ENCODE measurements at places on chromosomes 2 and 18. TPM values are rescaled to one million over a fixed set of nuclear protein-coding genes. Genes with fewer than 3 reads are reported as not detected.

SGPP2 gene
- total RNA-seq = 2.6 TPM

DNA sequence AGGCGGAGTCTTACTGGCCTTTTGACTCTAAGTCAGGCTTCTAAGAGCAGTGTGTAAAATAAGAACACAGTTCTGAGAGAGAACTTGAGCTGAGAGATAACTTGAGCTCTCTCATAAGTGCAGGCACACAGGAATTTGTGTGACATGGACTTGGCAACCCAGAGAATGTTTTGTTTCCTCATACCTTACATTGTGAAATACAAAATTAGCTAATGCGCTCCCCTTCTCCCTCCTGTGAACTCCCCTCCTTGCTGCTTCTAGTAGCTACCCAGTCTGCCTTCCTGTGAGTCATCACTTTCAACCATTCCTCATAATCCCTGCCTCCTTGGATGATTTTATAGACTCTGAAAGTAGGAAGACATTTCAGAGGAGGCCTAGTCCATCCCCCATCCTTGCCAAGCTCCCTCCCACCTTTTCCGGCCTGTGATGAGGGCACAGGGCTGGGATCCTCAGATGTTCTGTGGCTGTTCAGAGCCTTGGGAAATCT is 22.6 kb downstream of the FER1L5 start:
- H3K27me3 ChIP-seq = peaks cover 14% of the 10 kb centered on the region
- no peak overlapping the region for H3K4me3 ChIP-seq
- H3K27ac ChIP-seq = no peak overlapping the region
- no peaks in the 10 kb centered on the region for H3K36me3 ChIP-seq
- no peaks in the 10 kb centered on the region for H3K4me1 ChIP-seq
- no peak for DNase-seq

FIGN gene
- not detected for total RNA-seq

ZNF532 gene
- total RNA-seq = 5.0 TPM

DNA sequence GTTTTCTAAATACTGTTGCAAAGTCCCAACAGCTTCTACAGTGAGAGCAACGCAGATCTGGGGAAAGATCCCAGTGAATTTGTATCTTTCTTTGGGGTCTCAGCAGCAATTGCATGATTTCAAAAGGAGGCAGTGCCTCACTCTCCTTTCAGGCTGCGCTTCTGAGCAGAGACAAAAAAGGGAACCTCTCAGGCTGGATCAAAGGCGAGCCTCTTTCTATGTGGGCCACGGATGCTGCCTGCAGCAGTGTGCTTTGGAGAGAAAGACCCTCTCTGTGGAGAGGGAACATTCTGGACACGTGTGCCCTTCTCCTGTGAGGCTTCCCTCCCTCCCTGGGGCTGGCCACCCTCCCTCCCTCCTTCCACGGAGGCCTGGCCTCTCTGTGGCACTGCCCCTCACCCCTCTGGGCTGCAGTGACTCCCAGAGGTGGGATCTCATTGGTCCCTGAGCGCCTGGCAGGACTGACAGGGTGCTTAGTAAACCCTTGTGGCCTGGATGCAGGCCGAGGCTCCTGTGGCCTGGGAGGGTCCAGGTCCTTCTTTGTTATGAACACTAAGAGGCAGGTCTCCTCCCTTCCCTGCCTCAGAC is 21.6 kb upstream of the PDIA6 start:
- no peak for DNase-seq
- peaks cover 18% of the 10 kb centered on the region for H3K4me1 ChIP-seq
- H3K4me3 ChIP-seq = no peak overlapping the region
- no peak overlapping the region for H3K27ac ChIP-seq
- peaks cover 58% of the 10 kb centered on the region for H3K27me3 ChIP-seq

- no peaks in the 10 kb centered on the region for H3K36me3 ChIP-seq
- no peak overlapping the region for H3K27ac ChIP-seq
- no peaks in the 10 kb centered on the region for H3K4me1 ChIP-seq
- DNase-seq = no peak
Observed at GRCh38 chr2:71695235-71696120, 242.1 kb downstream of the DYSF start.

NCKAP5 gene
- not detected for total RNA-seq

- DNase-seq = no peak
- H3K27me3 ChIP-seq = no peaks in the 10 kb centered on the region
- no peaks in the 10 kb centered on the region for H3K36me3 ChIP-seq
- no peak overlapping the region for H3K4me3 ChIP-seq
- no peaks in the 10 kb centered on the region for H3K4me1 ChIP-seq
Observed at GRCh38 chr2:178225006-178225805, 30.9 kb downstream of the OSBPL6 start.

- no peak for DNase-seq
- H3K4me1 ChIP-seq = no peaks in the 10 kb centered on the region
- no peaks in the 10 kb centered on the region for H3K36me3 ChIP-seq
- no peaks in the 10 kb centered on the region for H3K27me3 ChIP-seq
- H3K4me3 ChIP-seq = no peak overlapping the region
Observed at GRCh38 chr2:172021955-172022354, 22.2 kb downstream of the METAP1D start.

MAPK4 gene
- total RNA-seq = not detected

- no peak overlapping the region for H3K27ac ChIP-seq
- no peak for DNase-seq
- H3K36me3 ChIP-seq = no peaks in the 10 kb centered on the region
- H3K4me1 ChIP-seq = no peaks in the 10 kb centered on the region
- H3K27me3 ChIP-seq = no peaks in the 10 kb centered on the region
Observed at GRCh38 chr18:75005626-75006025, 203.3 kb downstream of the PTGR3 start.

MFF gene
- 57.6 TPM for total RNA-seq

- peaks cover 30% of the 10 kb centered on the region for H3K27me3 ChIP-seq
- no peak overlapping the region for H3K4me3 ChIP-seq
- no peaks in the 10 kb centered on the region for H3K36me3 ChIP-seq
- H3K4me1 ChIP-seq = no peaks in the 10 kb centered on the region
Observed at GRCh38 chr2:120463527-120463926, 117.6 kb downstream of the INHBB start.

B4GALT6 gene
- 0.76 TPM for total RNA-seq

- no peak overlapping the region for H3K27ac ChIP-seq
- no peaks in the 10 kb centered on the region for H3K4me1 ChIP-seq
- no peaks in the 10 kb centered on the region for H3K27me3 ChIP-seq
- no peak for DNase-seq
- no peak overlapping the region for H3K4me3 ChIP-seq
- no peaks in the 10 kb centered on the region for H3K36me3 ChIP-seq
Observed at GRCh38 chr2:191352536-191352935, 107.3 kb downstream of the MYO1B start.

CXCR2 gene
- not detected for total RNA-seq

GRCh38 chr2:39120521-39120770 is 405 bp downstream of the SOS1 start:
- H3K4me1 ChIP-seq = peaks cover 33% of the 10 kb centered on the region
- no peak for DNase-seq
- no peaks in the 10 kb centered on the region for H3K27me3 ChIP-seq
- H3K36me3 ChIP-seq = peaks cover 4% of the 10 kb centered on the region

DNA sequence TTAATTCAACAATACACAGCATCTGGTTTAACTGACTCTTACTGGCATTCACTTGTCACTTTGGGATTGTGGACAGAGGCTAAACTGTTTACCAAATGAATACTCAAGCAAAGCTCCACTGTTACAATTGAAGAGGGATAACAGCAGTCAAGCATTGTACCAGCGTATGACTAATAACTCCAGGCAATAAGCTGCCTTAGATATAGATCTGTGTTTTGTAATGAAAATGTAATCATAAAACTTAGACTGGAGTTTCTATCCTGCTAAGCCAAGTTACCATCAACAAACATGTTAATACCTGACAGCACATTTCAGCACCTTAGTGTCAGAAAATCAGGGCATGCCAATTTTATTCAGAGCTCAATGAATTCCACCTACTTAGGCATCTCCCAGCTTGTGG is 889.5 kb downstream of the EPHA4 start:
- H3K27ac ChIP-seq = no peak overlapping the region
- no peaks in the 10 kb centered on the region for H3K4me1 ChIP-seq
- no peaks in the 10 kb centered on the region for H3K27me3 ChIP-seq
- DNase-seq = no peak
- H3K4me3 ChIP-seq = no peak overlapping the region
- no peaks in the 10 kb centered on the region for H3K36me3 ChIP-seq

NDC80 gene
- total RNA-seq = 8.2 TPM
